ENCODE measurements at places on chromosomes 4 and X. TPM values are rescaled to one million over a fixed set of nuclear protein-coding genes. Genes with fewer than 3 reads are reported as not detected.

The UGT2B10 gene
- not detected for total RNA-seq

The NOX1 gene
- not detected for total RNA-seq

The SOD3 gene
- total RNA-seq: 73.5 TPM

The FAM47B gene
- not detected for total RNA-seq

The CT83 gene
- not detected for total RNA-seq

The PARM1 gene
- 43.3 TPM for total RNA-seq

The TRIM75 gene
- total RNA-seq: not detected

The ADGRG2 gene
- total RNA-seq: 0.21 TPM

The STS gene
- 4.9 TPM for total RNA-seq

The GLRB gene
- total RNA-seq: 13.0 TPM

The IL13RA2 gene
- total RNA-seq: not detected

The MMRN1 gene
- total RNA-seq: 1.5 TPM

GRCh38 chr4:185456131-185456530 is 15.4 kb downstream of the CCDC110 start:
- no peak for DNase-seq

DNA sequence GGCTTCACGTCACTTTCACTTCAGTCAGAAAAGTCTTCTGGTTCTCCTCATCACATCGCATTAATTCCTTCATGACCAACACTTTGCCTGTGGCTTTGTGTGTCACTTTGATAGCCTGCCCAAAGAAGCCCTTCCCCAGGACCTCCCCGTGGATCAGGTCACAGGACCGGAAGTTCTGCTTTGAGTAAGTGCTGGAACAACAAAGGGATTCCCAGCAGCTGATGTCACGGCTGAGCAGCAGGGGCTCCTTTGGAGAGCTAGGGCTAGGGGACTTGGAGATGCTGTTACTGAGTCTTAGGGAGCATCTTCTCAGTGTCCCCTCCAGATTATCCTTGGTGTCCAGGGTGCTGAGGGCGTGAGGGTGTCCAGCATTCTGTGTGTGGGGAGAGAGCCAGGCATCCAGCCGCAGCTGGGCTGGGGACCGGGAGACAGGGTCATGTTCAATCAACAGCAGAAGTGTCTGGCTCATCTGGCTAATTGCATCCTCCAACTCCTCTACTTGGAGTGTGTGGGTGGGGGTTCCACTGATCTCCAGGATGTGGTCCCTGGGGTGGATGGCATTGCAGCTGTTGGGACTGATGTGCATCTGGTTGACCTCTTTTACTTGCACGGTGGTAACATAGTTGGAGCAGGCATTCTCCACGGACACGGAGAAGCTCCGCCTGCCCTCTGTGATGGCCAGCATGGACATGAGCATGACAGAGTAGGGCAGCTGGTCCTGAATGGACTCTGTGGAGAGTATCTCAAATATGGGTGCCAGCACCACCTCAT is 39.2 kb upstream of the ARHGAP6 start:
- no peak for DNase-seq

- DNase-seq: no peak
Measured at GRCh38 chr4:95606739-95607138, 58.0 kb upstream of the UNC5C start.

GRCh38 chrX:13159886-13160285 is 115.5 kb upstream of the FAM9C start:
- no peak for DNase-seq

- DNase-seq: no peak
Measured at GRCh38 chr4:93865650-93866049, 37.1 kb downstream of the ATOH1 start.

GRCh38 chrX:10048076-10048475 is 80.9 kb downstream of the CLDN34 start:
- DNase-seq: no peak

- DNase-seq: no peak
Measured at GRCh38 chrX:7904562-7904961, 22.7 kb downstream of the PNPLA4 start.

GRCh38 chr4:139599076-139599475 is 43.1 kb upstream of the SETD7 start:
- no peak for DNase-seq

DNA sequence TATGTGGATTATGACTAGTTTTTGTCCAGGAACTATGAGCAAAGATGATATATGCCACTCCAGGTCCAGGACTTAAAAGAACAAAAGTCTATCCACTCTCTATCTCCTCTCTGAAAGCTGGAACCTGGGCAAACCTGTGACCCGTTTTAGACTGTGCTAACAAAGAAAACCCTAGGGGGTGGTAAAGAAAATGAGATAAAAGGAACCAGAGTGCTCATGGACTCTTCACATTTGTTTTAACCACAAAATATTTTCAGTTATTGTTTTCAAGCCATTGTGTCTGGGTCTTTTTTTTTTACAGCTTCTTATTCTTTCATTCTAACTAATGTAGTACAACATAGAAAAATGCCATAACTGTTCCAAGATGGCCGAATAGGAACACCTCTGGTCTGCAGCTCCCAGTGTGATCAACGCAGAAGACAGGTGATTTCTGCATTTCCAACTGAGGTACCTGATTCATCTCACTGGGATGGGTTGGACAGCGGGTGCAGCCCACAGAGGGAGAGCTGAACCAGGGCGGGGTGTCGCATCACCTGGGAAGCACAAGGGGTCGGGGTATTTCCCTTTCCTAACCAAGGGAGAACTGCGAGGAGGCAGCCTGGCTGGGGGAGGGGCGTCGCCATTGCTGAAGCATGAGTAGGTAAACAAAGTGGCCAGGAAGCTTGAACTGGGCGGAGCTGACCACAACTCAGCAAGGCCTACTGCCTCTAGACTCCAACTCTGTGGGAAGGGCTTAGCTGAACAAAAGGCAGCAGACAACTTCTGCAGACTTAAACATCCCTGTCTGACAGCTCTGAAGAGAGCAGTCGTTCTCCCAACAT is 45.1 kb downstream of the CHM start:
- no peak for DNase-seq

- DNase-seq: no peak
Measured at GRCh38 chr4:161247831-161248230, 916.0 kb downstream of the FSTL5 start.

GRCh38 chrX:87003031-87003430 is 514.6 kb upstream of the KLHL4 start:
- no peak for DNase-seq

GRCh38 chr4:36198068-36198808 is 46.1 kb downstream of the ARAP2 start:
- DNase-seq: no peak

- no peak for DNase-seq
Measured at GRCh38 chrX:119708936-119709335, 16.0 kb upstream of the SEPTIN6 start.

GRCh38 chrX:27987862-27988646 is 6.8 kb upstream of the DCAF8L1 start:
- no peak for DNase-seq

DNA sequence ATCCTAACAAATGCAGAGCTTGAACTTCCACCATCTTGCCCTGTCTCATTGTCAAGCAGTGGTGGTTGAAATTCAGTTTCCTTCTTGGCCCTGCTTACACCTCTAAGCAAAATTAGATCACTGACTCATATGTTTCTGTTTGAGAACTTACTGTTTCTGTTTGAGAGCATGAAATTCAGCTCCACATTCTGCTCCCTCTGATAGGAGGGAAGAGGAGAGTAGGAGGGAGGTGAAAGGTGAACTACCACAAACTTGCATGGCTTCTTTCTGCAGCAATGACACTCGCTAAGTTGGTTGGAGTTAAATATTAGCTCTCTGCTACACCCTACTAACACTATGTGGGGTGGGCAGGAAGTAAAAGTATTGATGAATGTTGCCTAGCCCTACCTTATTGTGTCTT is 117.8 kb upstream of the EDA2R start:
- DNase-seq: no peak

DNA sequence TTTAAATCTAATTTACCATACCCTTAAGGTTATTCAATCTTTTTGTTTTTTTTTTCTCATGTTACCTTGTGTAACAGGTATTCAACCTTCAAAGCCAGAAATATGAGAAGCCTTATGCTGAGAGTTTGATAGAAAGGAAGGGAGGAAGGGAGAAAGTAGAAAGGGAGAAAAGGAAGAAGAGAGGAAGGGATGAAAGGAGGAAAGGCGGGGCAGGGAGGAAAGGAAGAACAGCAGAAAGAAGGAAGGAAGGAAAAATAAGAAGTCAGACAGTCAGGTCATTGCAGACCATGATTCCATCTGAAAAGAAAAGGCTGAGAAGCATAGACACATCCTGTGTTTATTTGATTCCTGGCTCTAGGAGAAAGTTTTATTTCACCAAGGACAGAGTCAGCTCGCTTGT is 30.9 kb downstream of the RTL9 start:
- no peak for DNase-seq

- no peak for DNase-seq
Measured at GRCh38 chrX:72027024-72027913, 104.4 kb downstream of the RTL5 start.

- no peak for DNase-seq
Measured at GRCh38 chr4:24121395-24122175, 231.7 kb upstream of the PPARGC1A start.

- DNase-seq: no peak
Measured at GRCh38 chr4:153156263-153156662, 48.0 kb upstream of the TRIM2 start.

- DNase-seq: no peak
Measured at GRCh38 chrX:54494166-54494988, 1.7 kb downstream of the FGD1 start.

- no peak for DNase-seq
Measured at GRCh38 chr4:89572224-89572858, 264.6 kb downstream of the SNCA start.

DNA sequence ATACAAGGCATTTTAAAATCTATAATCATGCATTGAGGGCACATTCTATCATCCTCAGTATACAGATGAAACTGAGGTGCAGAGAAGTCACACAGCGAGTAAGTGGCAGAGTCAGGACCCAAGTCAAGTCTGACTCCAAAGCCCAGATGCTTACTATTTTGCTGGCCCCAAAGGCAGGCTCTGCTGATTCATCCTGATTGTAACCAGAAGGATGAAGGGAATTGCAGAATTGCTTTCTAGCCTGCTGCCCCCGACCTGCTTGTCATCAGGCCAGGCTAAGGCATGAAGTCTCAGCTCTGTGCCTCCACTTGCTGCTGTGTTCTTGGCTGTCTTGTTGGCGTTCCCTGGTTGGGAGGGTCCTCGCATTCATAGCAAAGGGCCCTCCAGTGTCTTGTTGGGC is 62.7 kb downstream of the SLC9A6 start:
- no peak for DNase-seq

DNA sequence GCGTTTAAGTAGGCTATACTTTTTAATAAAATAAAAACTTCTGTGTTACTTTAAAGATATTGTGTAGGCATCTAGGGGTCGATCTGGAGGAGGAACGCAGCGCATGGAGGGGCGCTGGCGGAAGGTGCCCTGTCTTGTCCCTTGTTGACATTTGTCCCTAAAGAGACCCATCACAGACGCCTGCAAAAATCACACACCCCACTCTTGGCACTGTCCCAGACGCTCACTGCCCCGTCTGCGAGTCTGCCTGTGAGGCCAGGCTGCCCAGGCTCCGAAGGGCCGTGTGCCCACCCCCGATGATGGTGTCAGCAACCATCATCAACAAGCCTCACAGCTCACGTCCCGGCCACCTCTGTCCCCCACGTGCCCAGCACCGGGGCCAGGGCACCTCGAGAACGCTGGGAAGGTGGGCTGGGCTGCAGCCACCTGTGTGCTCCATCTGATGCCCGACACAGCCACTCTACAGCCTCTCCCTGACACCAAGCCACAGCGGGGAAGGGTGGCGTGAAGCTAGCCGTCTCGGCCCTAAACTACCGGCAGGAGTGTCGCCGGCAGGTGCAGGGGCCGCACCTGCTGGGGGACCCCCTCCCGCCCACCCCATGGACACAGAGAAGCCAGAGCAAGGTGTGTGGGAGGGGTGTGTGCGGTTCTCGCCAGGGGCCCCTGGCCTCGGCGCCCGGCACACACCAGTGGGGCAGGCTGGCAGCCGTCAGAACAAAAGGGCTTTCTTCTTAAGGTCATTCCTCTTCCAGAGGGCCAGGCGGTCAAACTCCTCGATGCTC is 26.8 kb upstream of the AFAP1 start:
- no peak for DNase-seq
